ENCODE measurements at places on chromosomes 5 and 9.

- no peak for DNase-seq
These were observed 72.3 kb downstream of the PAX5 start for GRCh38 chr9:36961561-36962325.

DNA sequence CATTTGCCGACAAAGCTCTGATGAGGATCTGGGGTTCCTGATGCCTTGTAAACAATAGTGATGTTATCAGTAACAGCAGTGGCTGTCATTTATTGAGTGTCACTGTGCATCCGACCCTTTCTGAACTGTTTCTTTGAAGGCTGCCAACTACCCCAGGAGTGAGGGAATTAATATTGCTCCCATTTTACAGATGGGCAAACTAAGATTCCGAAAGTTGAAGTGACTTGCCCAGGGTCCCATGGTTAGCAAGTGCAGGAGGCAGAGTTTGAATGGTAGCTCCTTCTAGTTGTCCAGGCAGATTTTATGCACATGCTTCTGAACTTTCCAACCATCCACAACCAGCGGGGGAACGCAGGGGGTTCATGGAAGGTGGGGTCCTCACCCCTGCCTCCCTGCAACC is 81.9 kb downstream of the COL27A1 start:
- no peak for DNase-seq

- no peak for DNase-seq
These were observed 59.5 kb upstream of the FUBP3 start for GRCh38 chr9:130519927-130520326.

DNA sequence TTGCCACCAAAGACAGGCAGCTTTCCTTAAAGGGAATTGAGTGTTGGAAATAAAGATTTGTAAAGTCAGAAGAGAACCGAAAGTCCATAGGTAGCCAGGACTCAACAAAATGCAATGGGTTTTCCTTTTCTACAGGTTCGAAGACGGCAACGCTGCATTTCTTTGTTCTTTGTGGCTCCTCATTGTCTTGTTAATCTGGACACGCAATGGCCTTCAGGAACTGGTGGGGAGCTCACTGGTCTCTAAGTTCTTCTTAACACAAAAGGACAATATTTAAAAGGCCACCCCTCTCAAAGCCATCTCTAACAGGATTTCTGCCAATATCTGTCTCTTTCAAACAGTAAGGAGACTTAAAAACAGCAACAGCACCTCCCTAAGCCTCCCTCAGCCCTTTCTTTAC is 170.6 kb downstream of the RMI1 start:
- no peak for DNase-seq

DNA sequence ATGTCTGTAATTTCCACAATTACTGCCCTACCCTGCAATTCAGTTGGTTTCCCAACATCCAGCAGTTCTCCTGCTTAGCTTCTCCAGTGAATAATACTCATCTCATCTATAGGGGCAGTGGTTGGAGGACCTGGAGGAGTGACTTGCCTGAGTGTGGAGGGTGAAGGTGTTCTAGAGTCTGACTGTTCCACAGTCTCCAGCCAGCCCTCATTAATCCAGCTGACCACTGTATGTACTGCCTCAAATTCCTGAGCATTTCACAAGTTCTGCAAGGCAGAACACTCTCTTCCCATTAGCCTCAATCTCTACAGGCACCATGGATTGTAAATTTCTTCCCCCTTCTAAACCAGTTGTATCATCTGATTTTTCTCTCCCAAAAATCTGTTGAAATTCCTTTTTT is 147.4 kb upstream of the NFIL3 start:
- no peak for DNase-seq

DNA sequence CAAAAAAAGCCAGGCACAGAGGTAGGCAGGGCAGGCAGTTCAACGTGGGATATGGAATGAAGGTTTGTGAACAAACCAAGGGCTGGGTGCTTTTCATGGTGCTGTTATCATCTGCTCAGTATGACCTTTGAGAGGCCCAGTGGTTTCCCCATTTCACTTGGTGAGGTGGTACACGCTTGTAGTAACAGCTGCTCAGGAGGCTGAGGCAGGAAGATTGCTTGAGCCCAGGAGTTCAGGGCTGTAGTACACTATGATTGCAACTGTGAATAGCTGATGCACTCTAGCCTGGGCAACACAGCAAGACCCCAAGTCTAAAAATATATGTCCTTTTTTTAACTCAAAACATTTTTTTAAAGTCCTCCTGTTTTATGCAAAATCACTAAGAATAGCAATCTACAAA is 174.8 kb downstream of the ENC1 start:
- no peak for DNase-seq

DNA sequence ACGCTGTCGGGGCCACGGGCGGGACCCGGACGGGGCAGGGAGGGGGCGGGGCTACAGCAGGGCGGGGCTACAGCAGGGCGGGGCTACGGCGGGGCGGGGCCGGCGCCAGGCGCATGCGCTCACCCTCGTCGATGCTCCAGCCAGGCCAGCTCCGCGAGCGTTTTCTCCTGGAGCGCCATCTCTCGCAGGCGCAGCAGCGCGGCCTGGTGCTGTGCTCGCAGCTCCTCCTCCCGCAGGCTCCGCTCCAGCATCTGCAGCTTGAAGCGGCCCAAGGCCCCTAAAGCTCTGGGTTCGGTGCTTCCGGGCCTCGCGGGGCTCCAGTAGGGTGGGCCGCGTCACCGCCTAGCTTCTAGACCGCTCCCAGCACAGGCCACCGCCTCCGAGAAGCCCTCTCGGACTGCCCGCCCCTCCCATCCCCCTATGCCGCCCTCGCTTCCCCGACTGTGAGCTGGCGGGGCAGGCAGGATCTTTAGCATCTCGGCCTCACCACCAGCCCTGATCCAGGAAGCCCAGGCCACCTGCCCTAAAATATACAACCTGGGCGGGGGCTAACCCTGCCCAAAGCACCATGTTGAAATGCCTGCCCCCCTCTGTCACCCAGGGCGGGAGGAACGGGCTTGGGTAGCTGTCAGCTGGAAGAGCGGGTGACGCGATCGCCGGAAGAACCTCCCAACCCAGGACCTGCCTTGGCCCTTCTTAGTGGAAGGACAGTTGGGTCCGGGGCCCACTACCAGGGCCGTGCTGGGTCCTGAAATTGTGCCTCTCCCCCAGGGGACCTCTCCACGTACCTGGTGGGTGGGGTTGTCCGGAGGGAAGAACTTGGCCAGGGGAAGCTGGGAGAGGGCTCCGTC is 21.9 kb upstream of the QSOX2 start:
- peak; percentile 94 for DNase-seq
